ENCODE measurements at places on chromosomes 5 and 9. TPM values are rescaled to one million over a fixed set of nuclear protein-coding genes. Genes with fewer than 3 reads are reported as not detected.

GRCh38 chr9:35193762-35194161 lies 32.0 kb downstream of the UNC13B start:
- DNase-seq = peak; percentile 5

SPOCK1 gene
- 54.8 TPM for total RNA-seq

DNA sequence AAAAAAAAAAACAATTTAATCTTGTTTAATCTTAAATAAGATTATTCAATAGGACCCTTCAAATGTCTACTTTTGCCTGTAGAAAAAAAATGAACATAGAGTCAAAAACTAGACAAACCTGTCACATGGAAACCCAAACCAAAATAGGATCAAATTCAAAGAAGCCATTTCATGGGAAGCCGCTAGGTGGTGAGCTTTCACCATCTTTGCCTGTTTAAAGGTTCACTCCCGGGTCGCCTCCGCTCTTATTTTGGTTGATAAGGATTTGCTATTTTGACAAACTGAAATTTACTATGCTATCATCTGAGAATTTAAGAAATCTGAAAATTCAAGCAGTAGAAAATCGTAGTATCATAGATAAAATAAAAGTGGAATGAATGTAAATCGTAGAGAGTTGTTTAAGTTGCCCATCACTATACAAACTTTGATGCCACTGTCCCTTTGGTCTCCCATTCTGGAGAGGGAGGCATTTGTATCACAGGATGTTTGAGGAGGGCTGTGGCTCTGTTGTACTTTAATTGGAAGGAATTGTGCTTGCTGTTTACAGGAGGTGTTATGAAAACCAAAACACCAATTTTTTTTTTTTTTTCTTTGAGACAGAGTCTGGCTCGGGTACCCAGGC lies 43.5 kb upstream of the DNAH5 start:
- DNase-seq = peak; percentile 69

DNA sequence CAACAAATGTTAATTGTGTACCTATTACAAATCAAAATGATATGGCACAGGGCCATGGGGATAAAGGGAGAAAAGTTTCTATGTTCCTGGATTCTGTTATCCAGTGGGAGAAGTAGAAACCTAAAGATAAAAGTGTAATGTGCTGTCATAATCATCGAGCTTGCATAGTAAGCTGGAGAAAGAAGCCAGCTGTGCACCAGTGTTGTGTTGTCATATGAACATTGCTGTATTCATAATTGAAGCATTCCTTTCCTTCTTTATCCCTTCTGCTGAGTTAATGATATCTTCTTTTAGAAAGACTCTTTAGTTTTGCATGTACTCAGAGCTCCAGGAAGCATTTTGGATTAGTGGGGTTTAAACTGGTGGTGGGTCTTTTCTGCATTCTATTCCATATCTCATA lies 39.5 kb downstream of the NTRK2 start:
- no peak for DNase-seq

DNA sequence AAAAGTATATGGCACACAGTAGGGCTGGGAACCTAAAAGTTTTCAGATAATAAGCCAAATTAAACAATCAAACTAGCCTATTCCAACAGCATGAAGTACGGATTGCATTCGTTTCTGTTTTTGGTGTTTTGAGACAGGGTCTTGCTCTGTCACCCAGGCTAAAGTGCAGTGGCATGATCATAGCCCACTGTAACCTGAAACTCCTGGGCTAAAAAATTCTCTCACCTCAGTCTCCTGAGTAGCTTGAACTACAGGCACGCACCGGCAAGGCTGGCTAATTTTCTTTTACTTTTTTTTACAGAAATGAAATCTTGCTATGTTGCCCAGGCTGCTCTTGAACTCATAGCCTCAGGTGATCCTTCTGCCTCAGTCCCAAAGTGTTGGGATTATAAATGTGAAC lies 5.2 kb downstream of the RFX3 start:
- DNase-seq = no peak

GRCh38 chr5:67934976-67935375 lies 280.6 kb upstream of the PIK3R1 start:
- DNase-seq = no peak

- no peak for DNase-seq
Measured at GRCh38 chr9:90970608-90971007, 169.0 kb downstream of the SYK start.

- no peak for DNase-seq
Measured at GRCh38 chr5:107232293-107232692, 438.4 kb downstream of the EFNA5 start.

- no peak for DNase-seq
Measured at GRCh38 chr9:89005323-89005722, 14.1 kb downstream of the S1PR3 start.

DNA sequence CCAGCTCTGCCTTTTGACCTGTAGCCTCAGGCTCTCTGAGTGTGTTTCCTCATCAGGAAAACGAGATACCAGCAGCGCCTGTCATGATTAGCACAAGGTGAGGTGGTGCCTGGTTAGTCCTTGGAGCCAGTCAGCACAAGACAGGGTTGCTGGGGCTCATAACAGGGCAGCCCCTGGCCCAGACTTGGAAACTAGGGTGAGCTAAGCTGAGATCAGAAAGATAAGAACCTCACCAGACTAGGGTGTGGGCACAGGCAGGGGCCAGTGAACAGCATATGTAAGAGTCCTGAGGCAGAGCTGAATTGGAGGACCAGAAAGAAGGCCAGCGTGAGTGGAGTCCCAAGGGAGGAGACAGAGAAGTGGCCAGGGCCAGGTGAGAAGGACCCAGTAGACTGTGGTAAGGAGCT lies 42.7 kb upstream of the FUBP3 start:
- no peak for DNase-seq

ARHGEF28 gene
- total RNA-seq = 40.2 TPM

- DNase-seq = no peak
Measured at GRCh38 chr5:169636477-169637084, 494 bp upstream of the DOCK2 start.

DNA sequence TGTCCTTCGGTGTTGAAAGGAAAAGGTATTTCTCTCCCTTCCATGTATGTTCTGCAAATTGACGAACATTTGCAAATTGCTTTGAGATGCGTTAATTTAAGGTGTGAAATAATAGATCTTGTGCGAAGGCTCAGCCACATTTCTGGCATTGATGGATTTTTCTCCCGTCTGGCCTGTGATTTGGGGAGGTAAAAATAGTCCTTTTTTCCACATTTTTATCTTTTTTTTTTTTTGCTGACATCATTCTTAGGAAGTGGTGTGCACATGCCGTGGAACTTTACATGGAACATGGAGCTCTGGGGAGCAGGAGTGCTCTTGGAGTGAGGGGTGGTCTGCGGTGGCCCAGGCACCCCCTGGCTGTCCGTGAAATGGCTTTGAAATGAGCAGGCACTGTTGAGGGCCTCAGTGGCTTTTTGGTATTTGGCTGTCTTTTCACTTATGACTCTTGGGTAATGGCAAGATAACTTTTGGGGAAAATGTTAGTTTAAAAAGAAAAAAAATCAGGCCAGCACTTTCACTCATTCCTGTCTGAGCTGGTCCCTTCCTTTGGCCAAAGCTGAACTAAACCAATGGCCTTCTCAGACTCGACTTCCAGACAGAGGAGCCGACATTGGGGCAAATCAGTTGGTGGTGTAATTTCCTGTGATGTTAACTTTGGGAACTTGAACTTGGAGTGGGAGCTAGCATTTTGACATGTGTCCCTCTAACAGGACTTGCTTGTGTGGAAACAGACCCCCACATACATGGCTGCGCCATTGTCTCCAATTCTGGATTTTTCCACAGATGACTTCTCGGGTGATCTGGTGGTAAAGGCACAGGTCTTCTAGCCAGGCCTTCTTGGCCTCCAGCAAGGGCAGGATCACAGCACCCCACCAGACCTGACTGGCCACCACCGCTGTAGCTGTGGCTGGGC lies 4.2 kb downstream of the NEK6 start:
- peak; percentile 46 for DNase-seq

TJP2 gene
- total RNA-seq = 15.1 TPM

LPAR1 gene
- total RNA-seq = 54.4 TPM

DNA sequence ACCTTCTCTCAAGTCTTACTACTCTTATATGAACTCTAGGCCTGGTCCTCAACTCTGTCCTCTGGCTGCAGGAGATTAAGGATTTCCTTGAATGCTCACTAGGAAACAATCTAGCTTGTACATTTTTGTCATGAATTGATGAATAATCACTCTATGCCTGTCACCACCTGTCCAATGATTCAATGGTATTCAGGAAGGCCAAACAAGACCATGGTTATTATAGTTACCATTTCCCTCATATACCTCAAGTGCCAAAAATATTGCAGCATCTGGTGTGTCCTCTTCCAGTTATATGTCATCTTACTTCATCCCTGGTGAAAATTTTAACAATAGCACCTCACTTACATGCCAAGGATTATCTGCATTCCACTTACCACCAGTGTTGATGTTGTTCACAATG lies 179.0 kb upstream of the MOCS2 start:
- DNase-seq = no peak

- no peak for DNase-seq
Measured at GRCh38 chr9:131994364-131995125, 85.1 kb downstream of the MED27 start.

CBY3 gene
- not detected for total RNA-seq

GRCh38 chr5:143094087-143094521 lies 309.4 kb downstream of the NR3C1 start:
- peak; percentile 79 for DNase-seq

GRCh38 chr9:136300866-136301265 lies 3.0 kb downstream of the CCDC187 start:
- no peak for DNase-seq

DNA sequence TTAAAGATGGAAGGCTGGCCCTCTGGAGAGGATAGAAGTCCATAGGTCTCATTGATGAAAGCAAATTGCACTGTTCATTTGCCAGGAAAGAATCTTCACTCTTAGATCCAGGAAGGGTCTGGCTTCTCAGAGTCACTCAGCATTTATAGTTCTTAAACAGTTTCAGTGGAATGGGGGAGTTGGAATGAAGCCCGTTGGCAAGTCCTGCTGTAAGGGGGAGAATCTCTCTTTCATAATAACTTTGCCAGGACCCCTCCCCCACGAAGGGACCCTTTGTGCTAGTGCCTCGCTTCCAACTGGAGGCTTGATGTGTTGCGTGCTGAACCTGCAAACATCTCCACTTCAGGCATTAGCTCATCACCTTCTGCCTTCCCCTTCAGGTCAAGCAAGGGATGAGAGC lies 57.1 kb downstream of the ENTREP1 start:
- no peak for DNase-seq

GRCh38 chr9:111052791-111053190 lies 14.5 kb upstream of the LPAR1 start:
- DNase-seq = no peak

DNA sequence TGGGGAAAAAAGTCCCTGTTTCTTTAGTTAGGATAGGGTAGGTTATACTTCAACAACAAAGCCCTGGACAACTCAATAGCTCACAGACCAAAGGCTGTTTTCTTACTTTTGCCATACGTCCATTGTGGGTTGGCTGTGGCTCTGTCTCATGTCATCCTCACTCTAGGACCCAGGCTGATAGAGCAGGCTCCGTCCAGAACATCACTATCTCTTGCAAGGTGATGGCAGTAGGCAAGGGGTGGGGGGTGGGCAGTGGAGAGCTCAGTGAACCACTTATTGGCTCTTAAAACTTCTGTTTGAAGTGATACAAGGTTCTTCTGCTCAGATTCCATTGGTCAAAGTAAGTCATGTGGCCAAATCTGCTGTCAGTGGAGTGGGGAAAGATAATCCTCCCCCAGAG lies 126.4 kb downstream of the CMYA5 start:
- DNase-seq = no peak

GRCh38 chr5:31561946-31562345 lies 29.8 kb downstream of the C5orf22 start:
- no peak for DNase-seq

STRBP gene
- total RNA-seq = 4.3 TPM

ACOT12 gene
- total RNA-seq = not detected

DNA sequence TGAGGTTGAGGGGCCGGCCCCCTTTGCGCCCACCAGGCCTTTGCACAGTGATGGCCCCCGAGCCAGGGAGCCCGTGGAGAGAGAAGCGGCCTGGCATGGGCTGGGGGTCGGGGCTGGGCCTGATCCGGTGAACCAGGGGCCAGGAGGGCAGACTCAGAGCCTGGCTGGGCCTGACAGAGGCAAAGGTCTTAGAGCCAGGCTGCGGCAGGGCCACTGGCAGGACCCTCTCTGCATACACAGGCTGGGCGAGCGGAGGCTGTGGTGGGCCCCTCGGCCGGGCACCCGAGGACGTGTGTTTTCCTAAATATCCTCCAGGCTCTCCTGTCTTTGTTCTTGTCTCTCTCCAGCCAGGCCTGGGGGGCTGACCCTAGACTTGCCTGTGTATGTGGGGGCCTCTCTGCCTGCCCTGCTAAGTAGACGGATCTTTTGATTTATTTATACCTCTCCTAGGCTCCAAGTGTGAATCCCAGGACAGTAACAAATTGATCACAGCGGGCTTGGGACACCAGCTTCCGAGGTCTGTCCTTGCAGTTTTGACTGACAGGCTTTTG lies 933 bp downstream of the NEK6 start:
- no peak for DNase-seq

DNA sequence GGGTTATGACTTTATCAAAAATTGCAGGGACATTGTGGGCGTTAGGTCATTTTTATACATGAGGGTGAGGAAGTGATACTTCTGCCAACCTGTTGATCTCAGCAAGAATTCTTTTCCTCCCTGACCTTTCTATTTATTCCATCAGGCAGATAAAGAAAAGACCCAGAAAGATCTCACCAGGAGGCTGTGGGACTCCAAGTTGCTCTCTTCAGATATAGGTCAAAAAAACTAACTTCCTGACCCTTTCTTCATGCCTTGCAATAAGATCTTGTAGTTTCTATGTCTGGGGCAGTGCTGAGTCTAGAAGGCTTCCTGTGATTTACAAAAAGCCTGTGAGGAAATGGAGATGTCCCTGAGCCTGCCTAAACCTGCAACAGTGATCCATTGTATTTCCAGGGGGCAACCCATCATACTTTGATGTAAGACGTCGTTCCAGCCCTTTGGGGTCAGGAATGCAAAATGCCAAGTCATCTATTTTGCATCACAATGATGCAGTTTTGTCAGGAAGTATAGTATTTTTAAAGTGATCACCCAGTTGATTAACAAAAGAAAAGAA lies 22.0 kb upstream of the PIK3R1 start:
- no peak for DNase-seq

GRCh38 chr5:91365498-91365897 lies 17.6 kb downstream of the ARRDC3 start:
- DNase-seq = no peak

GRCh38 chr5:115068239-115069086 lies 101.2 kb downstream of the TRIM36 start:
- DNase-seq = peak; percentile 21

DNA sequence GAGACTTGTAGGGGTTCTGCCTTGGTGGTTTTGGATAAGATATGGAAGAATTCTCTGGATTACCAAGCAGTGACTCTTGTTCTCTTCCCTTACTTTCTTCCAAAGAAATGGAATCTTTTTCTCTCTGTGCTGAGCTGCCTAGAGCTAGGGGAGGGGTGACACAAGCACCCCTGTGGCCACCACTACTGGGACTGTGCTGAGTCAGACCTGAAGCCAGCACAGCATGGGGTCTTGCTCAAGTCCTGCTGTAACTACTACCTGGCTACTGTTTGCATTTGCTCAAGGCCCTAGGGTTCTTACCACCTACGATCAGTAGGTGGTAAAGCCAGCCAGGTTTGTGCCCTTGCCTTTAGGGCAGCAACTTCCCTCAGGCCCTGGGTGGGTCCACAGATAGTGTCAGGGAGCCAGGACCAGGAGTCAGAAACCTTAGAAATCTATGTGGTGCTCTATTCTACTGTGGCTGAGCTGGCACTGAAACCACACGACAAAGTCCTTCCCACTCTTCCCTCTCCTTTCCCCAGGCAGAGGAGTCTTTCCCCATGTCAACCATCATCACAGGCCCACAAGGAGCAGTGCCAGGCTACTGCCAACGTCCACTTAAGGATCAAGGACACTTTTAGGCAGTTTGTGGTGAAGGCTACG lies 53.8 kb downstream of the SREK1 start:
- DNase-seq = no peak

Measured in fibroblast of villous mesenchyme (primary cell).